ENCODE measurements at places on chromosomes 7 and 10. TPM values are rescaled to one million over a fixed set of nuclear protein-coding genes. Genes with fewer than 3 reads are reported as not detected.

GRCh38 chr10:905503-905902 is 26.0 kb downstream of the LARP4B start:
- no peaks in the 10 kb centered on the region for H3K4me1 ChIP-seq
- H3K27me3 ChIP-seq, result no peaks in the 10 kb centered on the region
- peaks cover 3% of the 10 kb centered on the region for H3K36me3 ChIP-seq
- H3K27ac ChIP-seq, result no peak overlapping the region

The LRIT1 gene
- not detected for polyA plus RNA-seq

The ZP3 gene
- 0.43 TPM for polyA plus RNA-seq

GRCh38 chr7:74625446-74625845 is 32.1 kb upstream of the GTF2I start:
- no peaks in the 10 kb centered on the region for H3K36me3 ChIP-seq
- DNase-seq, result no peak
- no peaks in the 10 kb centered on the region for H3K4me1 ChIP-seq
- no peak overlapping the region for H3K4me3 ChIP-seq
- no peak overlapping the region for H3K27ac ChIP-seq

DNA sequence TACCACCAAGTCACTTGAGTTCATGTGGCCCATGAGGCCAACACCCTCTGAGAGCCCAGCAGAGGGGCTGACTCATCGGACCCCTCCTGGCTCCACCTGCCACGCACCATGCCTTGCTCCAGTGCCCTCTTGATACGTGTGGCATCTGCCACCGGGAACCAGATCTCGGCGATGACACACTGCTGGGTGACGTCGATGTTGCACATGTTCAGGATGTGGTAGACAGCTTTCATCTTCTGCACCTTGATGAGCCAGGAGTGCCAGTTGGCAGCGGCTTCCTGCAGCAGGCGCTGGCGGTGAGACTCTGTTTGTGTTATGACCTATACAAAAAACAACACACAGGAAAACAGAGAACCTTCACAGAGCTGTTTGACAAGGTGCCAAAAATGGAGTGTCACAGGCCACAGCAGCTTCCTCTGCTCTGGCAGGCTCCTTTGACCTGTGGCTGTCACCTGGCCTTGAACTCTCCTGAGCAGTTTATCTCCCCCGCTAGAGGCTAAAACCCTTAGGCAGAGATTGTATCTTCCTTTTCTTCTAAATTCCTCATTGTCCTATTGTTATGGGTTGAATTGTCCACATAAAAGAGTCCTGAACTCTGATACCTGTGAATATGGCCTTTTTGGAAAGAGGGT is 45.2 kb upstream of the TMEM213 start:
- peaks cover 8% of the 10 kb centered on the region for H3K4me1 ChIP-seq
- no peak overlapping the region for H3K4me3 ChIP-seq
- H3K36me3 ChIP-seq, result no peaks in the 10 kb centered on the region
- peak overlapping the region; percentile 10 for H3K27ac ChIP-seq
- no peaks in the 10 kb centered on the region for H3K27me3 ChIP-seq
- DNase-seq, result peak; percentile 37

DNA sequence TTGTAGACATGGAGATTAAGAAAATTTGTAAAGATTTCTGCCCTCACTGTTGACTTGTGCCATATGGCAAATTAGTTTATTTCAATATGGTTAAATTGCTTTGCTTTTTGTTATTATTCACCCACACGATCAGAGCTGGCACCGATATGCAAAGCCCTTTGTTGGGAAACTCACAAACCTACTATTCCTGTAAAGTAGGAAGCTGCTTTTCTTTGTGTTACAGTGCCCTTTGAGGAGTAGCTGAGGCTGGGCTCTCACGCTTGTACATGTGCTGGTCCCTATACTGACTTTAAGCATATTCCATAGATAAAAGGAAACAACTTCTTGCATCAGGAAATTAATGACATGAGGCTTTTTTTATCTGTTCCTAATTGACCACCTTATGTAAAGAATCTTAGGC is 17.6 kb upstream of the AOAH start:
- no peaks in the 10 kb centered on the region for H3K27me3 ChIP-seq
- H3K4me3 ChIP-seq, result no peak overlapping the region
- peaks cover 11% of the 10 kb centered on the region for H3K4me1 ChIP-seq
- no peaks in the 10 kb centered on the region for H3K36me3 ChIP-seq
- no peak for DNase-seq

The TMEM243 gene
- 5.3 TPM for polyA plus RNA-seq

DNA sequence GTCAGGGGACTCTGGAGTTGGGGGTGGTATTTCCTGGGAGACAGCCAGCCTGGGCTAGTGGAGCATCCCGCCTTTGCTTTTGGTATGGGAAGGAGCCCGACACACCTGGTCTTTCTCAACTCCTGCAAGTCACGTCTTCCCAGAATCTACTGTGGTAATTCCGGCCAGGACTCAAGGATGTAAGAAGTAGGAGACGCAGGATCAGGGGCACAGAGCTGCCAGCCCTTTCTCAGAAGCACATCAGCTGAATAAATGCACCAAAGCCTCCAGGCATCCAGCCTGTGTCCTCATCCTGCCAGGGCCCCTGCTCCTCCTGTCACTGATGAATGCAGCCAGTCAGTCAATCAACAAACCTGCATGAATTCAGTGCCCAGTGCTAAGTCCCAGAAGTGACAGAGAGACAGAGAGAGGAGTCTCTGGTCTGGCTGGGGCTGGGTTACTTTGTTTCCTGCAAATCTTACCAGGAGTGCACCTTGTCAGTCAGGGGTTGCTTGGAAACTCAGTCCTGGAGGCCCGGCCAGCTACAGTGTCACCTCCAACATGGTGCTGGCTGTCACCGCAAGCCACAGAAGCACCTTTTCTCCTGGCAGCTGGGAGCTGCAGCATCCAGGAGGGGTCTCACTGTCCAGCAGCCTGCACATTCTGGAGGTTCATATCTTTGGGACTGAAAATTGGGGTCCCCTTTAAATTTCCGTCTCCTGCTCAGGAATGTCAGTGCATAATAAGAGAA is 101.8 kb downstream of the PTPRE start:
- no peak overlapping the region for H3K27ac ChIP-seq
- H3K27me3 ChIP-seq, result no peaks in the 10 kb centered on the region
- H3K36me3 ChIP-seq, result no peaks in the 10 kb centered on the region
- no peak for DNase-seq
- H3K4me3 ChIP-seq, result no peak overlapping the region

DNA sequence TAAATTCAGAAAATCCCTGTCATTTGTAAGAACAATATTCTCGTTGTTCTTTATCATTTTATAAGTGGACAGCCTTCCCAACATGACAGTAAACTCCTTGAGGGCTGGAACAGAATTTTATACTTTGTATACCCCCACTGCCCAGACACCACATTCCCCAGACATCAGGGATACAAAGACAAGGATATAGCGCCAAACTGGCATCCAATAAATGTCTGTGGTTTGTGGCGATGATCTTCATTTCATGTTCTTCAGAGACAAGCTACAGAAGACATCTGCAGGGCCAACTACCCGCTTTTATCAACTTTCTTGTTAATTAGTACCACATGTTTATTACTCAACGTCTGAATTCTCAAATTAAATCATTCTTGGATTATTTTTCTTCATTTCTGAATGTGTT is 155.9 kb downstream of the ATE1 start:
- DNase-seq, result no peak
- H3K4me3 ChIP-seq, result no peak overlapping the region
- no peaks in the 10 kb centered on the region for H3K4me1 ChIP-seq
- no peak overlapping the region for H3K27ac ChIP-seq
- no peaks in the 10 kb centered on the region for H3K36me3 ChIP-seq
- H3K27me3 ChIP-seq, result no peaks in the 10 kb centered on the region

The GDF10 gene
- polyA plus RNA-seq, result 0.08 TPM

- no peaks in the 10 kb centered on the region for H3K36me3 ChIP-seq
- no peaks in the 10 kb centered on the region for H3K4me1 ChIP-seq
- no peak for DNase-seq
- no peak overlapping the region for H3K4me3 ChIP-seq
Observed at GRCh38 chr7:2526659-2527504, 7.3 kb downstream of the LFNG start.

Measured in liver (tissue), 10 donors.